ENCODE measurements at places on chromosomes 1 and 21.
A peak's percentile ranks its signal among the peaks of the same experiment; 100 is the strongest.

DNA sequence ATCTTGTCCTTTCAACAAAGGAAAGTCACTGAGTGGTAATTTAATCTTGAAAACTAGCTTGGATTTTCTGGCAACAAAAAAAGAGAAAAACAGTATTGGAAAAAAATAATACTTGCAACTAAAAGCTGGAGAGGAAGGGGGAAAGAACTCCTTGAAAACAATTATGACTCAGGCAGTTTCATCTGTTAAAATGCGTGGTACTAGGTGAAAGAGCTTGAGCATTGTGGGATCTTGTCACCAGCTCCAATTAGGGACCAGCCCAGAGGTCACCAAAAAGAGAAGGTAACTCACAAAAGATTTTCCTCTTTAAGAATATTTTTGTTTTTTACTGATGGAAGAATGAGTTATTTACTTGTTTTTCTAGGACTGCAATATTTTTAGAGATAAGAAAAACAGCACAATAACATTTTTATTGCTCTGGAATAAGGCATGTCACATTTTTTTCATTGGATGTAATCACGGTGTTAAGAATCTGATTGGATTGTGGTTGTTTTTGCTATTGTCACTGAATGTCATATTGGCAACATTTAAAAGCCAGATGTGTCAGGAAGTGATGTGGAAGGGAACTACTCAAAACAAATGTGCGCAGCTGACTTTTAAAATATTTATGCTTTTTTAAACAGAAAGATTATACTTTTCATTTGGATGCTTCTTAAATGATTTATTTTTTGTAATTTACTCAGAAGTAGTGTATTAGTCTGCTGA lies 78.5 kb upstream of the ADAMTS5 start:
- no peak for DNase-seq

GRCh38 chr1:191520345-191520744 lies 637.9 kb upstream of the RGS18 start:
- no peak for DNase-seq

GRCh38 chr1:185170291-185170848 lies 13.4 kb downstream of the SWT1 start:
- DNase-seq: peak; percentile 17

- no peak for DNase-seq
Measured at GRCh38 chr1:69425871-69426270, 141.9 kb upstream of the LRRC7 start.

- DNase-seq: no peak
Measured at GRCh38 chr1:28895896-28896608, 18.3 kb upstream of the EPB41 start.

DNA sequence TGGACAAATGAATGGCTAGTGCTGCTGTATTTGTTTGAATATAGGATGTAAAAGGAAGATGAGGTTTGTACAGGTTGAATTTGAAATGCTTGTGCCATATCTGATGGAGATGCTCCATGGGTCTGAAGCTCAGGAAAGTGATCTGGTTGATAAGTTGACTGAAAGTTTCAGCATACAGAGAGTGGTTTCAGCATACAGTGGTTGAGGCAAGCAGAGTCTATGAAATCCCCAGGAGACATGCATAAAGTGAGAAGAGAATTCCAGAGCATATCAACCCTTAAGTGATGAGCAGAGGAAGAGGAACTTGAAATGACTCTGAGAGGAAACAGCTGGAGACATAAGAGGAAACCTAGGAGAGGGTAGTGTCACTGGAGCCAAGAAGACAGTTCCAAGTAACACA lies 21.7 kb downstream of the TCHHL1 start:
- DNase-seq: no peak

DNA sequence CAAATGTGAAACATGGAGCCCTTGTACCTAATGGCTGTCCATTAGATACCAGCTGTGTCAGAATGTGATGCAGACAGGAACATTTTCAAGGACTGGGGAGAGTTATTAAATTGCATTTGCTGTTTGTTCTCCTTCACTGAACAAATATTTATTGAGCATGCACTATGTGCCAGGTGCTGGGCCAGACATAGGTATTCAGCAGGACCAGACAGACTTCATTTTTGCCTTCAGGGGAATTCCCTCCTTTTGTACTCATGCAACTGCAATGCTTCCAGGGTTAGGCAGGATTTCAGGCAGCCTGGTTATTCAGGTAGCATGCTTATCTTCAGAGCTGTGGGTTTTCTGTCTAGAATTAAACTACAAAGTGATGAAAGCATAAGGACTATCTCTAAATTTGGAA lies 64.2 kb upstream of the SMYD2 start:
- DNase-seq: no peak

- DNase-seq: no peak
Measured at GRCh38 chr1:66313429-66313828, 220.5 kb upstream of the SGIP1 start.

- no peak for DNase-seq
Measured at GRCh38 chr1:98653123-98653522, 8.4 kb upstream of the SNX7 start.

- DNase-seq: no peak
Measured at GRCh38 chr21:39854572-39854971, 12.7 kb upstream of the PCP4 start.

DNA sequence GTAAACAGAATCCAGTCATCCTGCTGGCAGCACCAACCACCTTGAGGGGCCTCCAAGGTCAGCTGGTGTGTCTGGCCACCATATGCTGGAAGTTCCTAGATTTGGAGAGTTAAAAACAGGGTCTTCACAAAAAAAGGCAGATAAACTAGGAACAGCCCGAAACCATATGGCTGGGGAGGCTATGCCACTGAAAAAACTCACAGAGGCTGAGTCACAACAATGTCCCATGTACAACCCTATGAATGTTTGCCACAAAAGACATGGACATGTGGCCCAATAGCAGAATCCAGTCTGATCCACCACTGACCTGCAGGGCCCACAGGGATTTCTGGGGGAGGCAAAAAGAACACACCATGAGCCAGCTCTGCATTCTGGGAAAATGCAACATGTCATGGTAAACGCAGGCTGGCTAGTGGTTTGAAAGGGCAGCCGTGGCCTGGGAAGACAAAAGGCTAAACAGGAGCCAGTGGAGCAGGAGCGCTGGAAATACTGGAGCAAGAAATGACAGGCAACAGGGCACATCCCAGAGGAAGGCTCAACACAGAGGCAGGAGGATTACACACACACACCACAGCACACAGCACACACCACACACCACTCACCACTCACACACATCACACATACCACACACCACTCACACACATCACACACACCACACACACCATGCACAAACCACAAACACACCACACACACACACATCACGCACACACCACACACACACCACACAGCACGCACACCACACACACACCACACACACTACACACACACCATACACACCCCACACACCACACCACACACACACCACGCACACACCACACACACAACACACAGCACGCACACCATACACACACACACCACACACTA lies 55.4 kb downstream of the HSF2BP start:
- DNase-seq: no peak

DNA sequence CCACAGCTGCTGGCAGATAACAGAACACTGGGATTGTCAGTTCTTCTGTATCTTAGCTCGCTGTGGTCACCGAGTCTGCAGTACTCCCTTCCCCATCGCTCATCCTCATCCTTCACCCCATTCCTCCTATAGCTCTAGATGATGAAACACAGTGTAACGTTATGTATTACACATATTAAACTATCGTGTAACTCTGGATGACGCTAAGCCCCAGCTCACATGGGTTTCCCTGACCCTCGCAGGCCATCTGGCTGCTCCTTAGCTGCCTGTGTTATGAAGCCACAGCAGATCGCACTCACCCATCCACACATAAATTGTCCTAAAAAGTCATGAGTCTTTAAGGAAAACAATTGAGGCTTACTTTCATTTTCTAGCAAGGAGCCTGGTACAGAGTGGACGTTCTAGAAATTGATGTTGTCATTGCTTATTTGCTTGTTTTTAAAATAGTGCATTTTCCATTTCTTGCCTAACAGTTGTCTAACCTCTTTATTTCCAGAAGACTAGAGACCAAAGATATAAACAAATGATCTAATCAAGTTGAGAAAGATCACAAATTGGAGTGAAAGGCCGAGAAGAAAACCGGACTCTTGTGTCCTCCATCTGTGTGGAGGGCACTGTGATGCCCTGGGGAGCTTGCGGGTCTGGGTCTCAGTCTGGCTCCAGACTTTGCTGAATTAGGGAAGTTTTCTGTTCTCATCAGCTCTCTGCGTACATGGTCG lies 24.3 kb upstream of the PCP4 start:
- no peak for DNase-seq

GRCh38 chr21:39519835-39520234 lies 68.1 kb downstream of the SH3BGR start:
- no peak for DNase-seq

GRCh38 chr1:222844411-222844779 lies 29.6 kb downstream of the DISP1 start:
- no peak for DNase-seq

- no peak for DNase-seq
Measured at GRCh38 chr1:65827346-65827745, 34.7 kb downstream of the PDE4B start.

DNA sequence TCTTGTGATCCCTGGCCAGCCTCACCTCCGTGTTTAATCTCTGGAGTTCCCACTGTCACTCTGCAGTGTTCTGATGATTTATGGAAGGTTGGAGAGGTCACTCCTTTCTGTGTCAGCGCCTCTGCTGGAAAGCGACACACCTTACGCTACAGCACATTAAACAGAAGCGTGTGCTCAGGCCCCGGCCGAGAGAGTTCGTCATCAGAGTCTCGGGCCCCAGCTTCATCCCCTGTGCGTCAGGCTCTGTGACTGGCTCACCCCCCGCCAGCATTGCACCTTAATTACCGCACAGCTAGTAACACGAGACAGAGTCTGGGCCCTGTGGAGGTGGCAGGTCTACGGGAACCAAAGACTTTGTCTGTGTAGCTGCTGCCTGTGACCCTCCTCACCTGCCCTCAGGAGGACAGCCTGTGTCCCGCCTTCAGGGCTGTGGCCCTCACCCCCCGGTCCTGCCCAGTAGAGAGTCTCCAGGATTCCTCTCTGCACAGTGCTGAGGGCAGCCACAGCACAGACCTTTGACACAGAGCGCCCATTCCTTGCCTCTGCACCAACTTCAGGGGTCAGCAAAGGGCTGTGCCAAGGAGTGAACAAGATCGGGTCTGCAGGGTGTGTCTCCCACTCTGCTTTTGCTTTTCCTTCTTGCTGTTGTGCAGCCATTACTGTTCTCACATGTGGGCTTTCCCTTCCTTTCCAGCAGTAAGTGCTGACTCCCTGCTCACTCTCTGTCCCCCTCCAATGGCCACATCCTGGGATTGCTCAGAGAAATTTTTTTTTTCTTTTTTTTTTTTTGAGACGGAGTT lies 157.6 kb downstream of the PGBD5 start:
- DNase-seq: no peak

DNA sequence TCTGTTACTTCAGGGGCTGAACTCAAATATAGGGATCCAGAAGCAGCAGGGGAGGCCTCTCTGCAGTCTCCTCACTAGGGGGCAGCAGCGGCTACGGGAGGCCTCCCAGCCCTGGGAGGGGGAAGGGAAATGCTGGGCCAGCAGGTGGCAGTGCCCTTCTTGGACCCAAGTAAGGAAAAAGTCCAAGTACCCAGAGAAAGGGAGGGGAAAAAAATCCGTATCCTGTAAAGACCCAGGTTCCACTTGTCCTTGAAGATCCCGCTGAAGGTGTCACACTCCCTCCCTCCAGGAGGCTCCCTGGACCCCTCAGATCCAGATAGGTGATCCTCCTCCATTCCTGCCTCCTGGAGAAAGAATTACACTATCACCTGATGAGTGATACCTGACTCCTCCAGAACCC lies 14.1 kb upstream of the NUAK2 start:
- DNase-seq: peak; percentile 56

GRCh38 chr1:12540580-12541273 lies 77.3 kb downstream of the DHRS3 start:
- no peak for DNase-seq

DNA sequence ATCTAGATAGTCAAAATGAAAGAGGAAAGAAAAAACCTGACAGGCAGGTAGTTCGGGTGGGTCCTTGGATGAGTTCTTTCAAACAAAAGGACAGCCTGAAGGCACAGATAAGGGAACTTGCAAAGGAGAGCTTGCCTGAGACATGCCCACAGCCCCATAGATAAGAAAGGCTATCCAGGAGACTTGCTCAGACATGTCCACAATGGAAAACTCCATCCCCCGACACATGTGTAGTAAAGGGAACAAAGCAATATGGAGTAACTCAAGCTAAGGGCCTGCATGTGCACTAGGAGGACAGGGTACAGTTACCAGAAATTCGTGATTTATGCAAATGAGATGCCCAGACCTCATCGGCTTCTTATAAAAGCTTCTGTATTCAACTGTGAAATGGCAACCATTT lies 281.5 kb downstream of the NEGR1 start:
- DNase-seq: no peak

GRCh38 chr1:116105996-116106395 lies 5.2 kb upstream of the MAB21L3 start:
- no peak for DNase-seq

DNA sequence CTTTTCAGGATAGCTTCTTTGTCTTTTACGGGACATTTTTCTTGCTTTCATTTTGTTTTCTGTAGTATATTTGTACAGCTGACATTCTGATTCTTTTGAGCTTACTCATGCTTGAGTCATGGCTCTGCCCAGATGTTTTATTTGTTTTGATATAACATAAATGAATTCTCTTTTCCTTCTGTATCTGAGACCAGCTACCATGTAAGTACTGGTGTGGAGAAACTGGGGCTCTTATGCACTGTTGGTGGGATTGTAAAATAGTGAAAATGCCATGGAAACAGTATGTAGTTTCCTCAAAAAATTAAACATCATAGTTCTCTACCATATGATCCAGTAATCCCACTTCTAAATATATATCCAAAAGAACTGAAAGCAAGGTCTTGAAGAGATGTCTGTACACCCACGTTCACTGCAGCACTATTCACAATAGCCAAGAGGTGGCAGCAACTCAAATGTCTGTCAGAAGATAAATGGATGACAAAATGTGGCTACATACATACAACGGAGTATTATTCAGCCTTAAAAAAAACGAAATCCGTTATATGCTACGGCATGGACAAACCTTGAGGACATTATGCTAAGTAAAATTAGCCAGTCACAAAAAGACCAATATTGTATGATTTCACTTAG lies 61.4 kb downstream of the EIF2B3 start:
- no peak for DNase-seq

DNA sequence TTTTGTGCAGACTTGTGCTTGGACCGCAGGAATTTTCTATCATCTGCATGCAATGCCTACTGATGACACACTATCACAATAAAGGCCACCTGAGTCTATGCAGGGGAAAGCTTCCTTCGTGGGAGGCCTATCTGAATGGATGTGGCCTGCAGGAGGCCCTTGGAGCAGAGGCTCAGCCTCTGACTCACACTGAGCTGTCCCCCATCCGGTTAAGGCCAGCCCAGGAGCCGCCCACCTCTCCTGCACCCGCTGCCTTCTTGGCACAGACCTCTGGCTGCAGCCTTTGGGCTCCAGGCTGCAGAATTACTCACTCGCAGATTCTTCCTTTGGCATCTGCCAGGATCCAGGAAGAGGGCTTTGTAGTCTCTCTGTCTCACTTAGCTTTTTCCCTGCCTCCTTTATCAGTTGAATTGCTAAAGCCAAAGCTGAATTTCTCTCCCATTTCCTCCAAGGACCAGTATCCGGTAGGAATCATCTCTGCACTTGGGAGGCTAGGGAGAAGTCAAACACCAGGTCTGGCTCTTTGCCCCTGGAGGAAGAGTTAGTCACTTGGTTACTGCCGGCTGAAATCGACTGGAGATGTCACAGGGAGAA lies 65.1 kb upstream of the JUN start:
- no peak for DNase-seq

All from activated CD8-positive, alpha-beta memory T cell treated with anti-CD3 and anti-CD28 coated beads for 4 hours (primary cell).